ENCODE measurements at places on chromosomes 7 and 10. TPM values are rescaled to one million over a fixed set of nuclear protein-coding genes. Genes with fewer than 3 reads are reported as not detected.

DNA sequence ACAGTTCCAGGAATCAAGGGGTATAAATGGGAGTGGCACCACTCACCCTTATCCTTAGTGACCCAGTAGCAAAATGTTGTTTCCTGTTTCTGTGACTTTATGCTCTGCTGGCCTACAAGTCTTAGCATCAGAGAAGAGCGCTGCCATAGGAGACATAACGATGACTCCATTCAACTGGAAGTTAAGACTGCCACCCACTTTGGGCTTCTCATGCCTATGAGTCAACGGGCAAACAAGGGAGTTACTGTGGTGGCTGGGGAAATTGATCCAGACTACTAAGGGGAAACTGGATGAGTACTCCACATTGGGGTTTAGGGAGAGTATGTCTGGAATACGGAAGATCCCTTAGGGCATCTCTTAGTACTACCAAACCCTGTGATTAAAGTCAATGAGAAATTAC, 40.6 kb upstream of the PIK3CG start:
- DNase-seq: no peak

DNA sequence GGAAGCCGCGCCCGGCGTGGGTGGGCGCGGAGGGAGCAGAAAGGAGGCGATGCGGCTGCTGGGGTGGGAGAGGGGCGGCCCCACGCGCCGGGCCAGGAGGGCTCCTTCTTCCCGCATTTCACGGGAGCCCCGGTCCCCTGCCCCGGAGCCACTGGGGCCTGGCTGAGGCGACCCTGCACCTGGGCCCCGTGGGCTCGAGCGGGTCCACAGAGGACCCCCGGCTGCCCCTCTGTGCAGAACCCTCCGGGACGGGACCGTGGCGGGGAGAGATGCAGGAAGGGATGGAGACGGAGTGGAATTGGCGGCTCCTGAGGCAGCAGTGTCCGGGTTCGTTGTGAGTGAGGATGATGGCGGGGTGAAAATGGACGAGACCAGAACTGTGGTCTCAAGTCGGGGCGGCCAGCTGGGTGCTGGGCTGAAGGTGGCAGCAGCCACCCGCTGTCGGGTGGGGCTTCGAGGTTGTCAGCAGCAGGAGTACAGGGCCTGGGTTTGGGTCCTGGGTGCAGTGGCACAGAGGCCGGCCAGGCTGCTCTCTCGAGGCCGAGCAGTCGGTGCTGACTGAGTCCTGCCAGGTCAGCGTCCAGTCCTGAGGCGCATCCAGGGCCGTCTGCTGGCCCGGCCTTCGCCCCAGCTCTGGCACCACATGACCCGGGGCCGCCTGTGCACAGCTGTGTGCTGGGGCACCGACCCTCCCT, 80.4 kb downstream of the VIPR2 start:
- no peak for DNase-seq

DNA sequence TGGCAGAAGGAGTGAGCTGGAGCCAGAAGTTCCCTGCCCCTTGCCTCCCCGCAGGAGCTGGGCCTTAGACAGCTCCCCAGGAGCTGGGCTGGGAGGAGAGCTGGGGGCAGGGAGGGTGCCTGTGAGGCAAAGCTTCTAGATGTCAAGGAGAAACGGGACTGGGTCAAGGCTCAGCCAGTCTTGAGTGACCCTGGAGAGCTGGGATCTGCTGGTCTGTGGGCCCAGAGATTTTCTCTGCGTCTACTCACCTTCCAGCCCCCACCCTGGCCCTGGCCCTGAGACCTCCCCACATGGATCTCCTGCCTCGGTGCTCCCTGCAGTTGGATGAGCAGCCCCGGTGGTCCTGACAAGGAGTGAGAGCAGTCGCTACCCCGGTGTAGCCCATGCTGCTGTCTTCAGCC, 20.3 kb upstream of the SHH start:
- DNase-seq: no peak

DNA sequence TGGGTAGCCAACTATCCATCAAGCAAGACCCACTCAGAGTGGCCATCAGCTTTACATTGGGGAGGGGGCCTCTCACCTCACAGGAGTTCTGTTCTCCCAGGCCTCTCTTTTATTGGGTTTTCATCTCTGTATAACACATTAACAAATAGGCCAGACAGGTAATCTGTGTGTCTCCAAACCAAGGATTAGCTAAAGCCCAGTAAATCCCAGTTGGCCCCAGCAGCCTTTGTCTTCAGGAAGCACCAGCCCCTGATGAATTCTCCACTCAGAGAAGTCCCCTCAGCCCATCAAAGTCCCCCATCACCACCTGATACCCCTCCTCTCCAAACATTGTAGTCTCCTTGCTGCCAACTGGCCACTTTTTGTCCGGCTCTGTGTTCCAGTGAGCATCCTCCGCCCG, 16.9 kb upstream of the SLF2 start:
- DNase-seq: no peak

GRCh38 chr10:129322933-129323820, 143.9 kb upstream of the MGMT start:
- DNase-seq: no peak

PON3 gene
- total RNA-seq: 0.54 TPM

SLC25A28 gene
- 20.4 TPM for total RNA-seq

ERVW-1 gene
- total RNA-seq: 1.6 TPM

RNF148 gene
- 0.95 TPM for total RNA-seq
